CD8-positive, alpha-beta memory T cell (primary cell): ENCODE measurements at places on chromosomes 12 and 14. TPM values are rescaled to one million over a fixed set of nuclear protein-coding genes. Genes with fewer than 3 reads are reported as not detected.

- no peak for DNase-seq
Observed at GRCh38 chr12:30696103-30696408, 387 bp upstream of the IPO8 start.

Gene ZNF10
- total RNA-seq = 4.5 TPM

- no peak for DNase-seq
Observed at GRCh38 chr14:69263364-69263763, 3.4 kb downstream of the GALNT16 start.

GRCh38 chr12:21129906-21130305, 1.1 kb upstream of the SLCO1B1 start:
- no peak for DNase-seq

GRCh38 chr14:77543240-77543551, 44.6 kb upstream of the ISM2 start:
- no peak for DNase-seq

Gene APOF
- total RNA-seq = not detected

Gene ADIPOR2
- total RNA-seq = 54.1 TPM

Gene ACVR1B
- 8.7 TPM for total RNA-seq

- no peak for DNase-seq
Observed at GRCh38 chr14:73729556-73730265, 15.5 kb upstream of the PNMA1 start.

Gene DIO3
- total RNA-seq = not detected

Gene GPD1
- total RNA-seq = 0.70 TPM

Gene LARP4
- 110 TPM for total RNA-seq

Gene FOXN4
- not detected for total RNA-seq

Gene PRIMA1
- total RNA-seq = not detected

GRCh38 chr12:42481368-42481767, 108.2 kb downstream of the PRICKLE1 start:
- DNase-seq = no peak

Gene NPAS3
- total RNA-seq = not detected

Gene TAS2R31
- 1.3 TPM for total RNA-seq

GRCh38 chr12:63888908-63889635, 44.6 kb downstream of the SRGAP1 start:
- DNase-seq = no peak

Gene E2F7
- 10.7 TPM for total RNA-seq

DNA sequence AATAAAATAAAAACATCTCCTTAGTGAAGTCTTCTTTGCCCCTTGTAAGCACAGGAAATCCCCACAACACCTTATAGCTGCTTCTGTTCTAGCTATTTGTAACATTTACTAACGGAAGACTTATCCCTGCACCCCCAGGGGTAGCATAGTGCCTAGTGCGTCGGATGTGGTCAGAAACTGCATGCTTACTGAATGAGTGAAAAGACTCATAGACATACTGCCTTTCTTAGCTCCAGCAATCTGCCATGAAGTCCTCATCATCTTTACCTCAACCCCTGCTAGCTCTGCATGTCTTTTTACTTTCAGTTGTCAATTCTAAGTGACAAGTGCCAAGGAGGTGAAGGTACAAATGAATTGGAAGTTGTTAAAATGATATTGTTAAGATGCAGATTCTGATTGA, 12.9 kb downstream of the RIOX1 start:
- DNase-seq = no peak

DNA sequence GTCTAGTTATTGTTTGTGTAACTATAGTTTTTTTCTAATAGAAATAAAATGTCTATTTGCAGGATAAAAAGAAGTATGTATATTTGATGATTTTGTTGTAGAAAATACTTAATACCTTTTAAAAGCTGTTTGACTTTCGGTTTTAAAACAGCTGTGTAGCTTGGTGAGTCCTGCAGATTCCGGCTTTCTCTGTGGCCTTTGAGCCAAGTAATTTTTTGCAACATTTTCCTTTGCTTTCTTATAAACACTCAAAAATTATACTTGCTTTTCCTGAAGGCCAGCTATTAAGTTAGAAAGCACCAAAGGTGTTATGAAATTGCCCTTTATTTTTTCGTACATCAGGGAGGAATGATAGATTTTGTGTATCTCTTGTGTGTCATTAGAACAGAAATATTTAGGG, 63.6 kb downstream of the CRADD start:
- DNase-seq = no peak

GRCh38 chr14:73208846-73209245, 28.5 kb upstream of the PAPLN start:
- no peak for DNase-seq

GRCh38 chr14:96461950-96462798, 40.0 kb upstream of the PAPOLA start:
- no peak for DNase-seq

DNA sequence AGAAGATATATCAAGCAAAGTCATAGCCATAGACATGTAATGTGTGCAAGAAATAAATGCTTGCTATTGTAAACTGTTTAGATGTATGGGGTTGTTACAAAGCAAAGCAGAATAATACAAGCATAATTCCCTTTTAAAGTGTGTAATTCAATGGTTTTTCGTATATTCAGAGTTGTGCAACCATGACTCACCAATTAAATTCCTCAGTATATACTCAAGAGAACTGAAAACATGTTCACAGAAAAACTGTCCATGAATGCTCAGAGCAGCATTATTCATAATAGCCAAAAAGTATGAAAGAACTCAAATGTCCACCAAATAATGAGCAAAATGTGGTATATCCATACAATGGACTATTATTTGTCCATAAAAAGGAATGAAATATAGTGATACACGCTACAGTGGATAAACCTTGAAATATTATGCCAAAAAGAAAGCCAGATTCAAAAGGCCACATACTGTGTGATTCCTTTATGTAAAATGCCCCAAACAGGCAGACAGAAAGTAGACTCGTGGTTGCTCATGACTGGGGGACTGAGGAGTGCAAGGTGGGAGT, 9.3 kb downstream of the GXYLT1 start:
- no peak for DNase-seq

Gene TTC6
- not detected for total RNA-seq

Gene PLEK2
- 1.2 TPM for total RNA-seq

DNA sequence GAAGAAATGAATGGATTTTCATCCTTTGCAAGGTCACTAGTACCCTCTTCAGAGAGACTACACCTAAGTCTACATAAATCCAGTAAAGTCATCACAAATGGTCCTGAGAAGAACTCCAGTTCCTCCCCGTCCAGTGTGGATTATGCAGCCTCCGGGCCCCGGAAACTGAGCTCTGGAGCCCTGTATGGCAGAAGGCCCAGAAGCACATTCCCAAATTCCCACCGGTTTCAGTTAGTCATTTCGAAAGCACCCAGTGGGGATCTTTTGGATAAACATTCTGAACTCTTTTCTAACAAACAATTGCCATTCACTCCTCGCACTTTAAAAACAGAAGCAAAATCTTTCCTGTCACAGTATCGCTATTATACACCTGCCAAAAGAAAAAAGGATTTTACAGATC, 40.8 kb downstream of the SPATA7 start:
- DNase-seq = no peak

Gene SAMD15
- total RNA-seq = 0.83 TPM

DNA sequence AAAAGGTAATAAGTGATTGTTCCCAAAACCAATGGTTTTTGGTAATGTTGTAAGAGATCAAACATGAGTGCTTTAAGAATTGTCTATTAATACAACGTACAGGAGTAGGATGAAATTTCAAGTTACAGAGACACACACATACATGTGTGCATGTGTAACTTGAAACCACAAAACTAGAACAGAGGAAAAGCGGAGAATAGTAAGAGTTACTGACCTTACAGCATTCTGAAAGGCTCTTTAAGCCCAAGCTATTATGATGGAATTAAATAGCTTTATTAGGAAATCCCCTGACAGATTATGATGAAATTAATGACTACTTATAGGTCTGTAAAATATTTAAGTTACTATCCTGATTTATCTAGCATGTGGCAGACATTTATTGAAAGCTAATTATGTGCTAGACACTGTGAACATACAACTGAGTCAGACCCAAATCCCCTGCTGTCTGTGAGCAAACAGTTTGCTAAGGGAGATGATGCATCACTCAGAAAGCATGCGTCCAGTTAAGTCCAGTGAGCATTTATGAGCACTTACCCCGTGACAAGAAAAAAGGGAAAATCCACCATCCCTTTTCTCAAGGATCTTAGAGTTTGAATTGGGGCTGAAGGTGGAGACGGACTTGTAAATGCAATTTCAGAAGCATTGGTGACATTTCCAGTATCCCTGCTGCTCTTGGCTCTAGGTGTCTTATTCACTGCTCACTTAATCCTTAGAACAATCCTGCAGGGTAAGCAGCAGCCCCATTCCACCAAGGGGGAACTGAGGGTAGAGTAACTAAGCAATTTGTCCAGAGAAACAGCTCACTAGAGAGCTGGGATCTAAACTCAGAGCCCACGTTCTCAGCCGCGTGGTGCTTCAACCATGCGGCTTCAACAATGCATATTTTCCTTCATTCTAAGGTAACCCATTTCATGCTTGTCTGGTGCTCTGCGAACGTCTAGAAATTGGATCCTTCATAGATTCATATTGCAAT, 117.4 kb downstream of the EML1 start:
- DNase-seq = no peak

GRCh38 chr12:70615174-70615866, 21.9 kb downstream of the PTPRB start:
- DNase-seq = no peak

Gene SUDS3
- total RNA-seq = 23.8 TPM

- no peak for DNase-seq
Observed at GRCh38 chr14:73744175-73744867, 30.1 kb upstream of the PNMA1 start.

Gene FOXG1
- total RNA-seq = not detected

GRCh38 chr12:111494676-111495075, 89.0 kb downstream of the SH2B3 start:
- DNase-seq = no peak

DNA sequence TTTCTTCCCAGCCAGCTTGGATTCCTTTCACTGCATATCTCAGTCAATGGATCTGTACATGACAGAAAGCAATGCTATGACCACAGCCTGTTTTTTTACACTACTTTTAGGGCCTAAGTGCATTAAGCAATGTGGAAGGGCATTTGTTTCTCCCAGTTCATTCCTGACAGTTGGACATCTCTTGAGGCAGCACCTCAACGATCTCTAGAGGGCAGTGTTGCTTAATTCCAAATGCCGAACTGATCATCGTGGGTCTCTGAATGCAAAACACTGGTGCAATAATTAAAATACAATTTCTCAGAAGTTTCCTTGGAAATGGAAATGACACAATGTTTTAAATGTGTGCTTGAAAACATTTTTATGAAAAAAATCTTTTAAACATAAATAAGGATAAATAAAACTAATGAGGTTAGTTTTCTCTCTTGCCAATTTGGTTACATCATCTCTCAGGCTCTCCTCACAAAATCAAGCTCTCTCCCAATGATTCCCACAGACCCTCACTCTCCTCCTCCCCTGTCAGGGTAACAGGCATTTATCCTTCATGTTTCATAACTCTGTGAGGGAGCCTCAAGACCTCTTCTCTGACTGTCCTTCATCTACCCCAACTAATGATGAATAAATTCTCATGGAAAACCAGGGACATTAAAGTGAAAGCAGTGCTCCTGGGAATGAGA, 192.4 kb upstream of the SLC16A7 start:
- no peak for DNase-seq

GRCh38 chr14:59272633-59273032, 84.2 kb downstream of the DAAM1 start:
- no peak for DNase-seq

DNA sequence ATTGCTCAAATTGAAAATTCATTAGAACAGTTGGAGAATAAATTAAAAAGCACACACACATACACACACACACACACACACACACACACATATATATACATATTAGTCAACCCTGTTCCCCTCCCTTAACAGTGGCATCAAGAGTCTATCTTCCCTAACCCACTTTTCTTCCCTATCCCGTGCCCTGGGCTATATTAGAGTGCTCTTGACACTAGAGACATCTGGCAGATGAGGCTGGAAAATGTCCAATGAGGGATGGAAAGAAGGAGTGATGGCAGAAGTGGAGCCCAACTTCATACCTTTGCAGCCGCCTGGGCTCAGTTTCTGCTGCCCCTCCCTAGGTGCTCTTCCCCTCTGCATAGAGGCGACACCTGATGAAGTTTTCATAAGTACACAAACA, 172.4 kb upstream of the NUDT4 start:
- DNase-seq = no peak
